ENCODE measurements at places on chromosomes 2 and 18. TPM values are rescaled to one million over a fixed set of nuclear protein-coding genes. Genes with fewer than 3 reads are reported as not detected.

GRCh38 chr18:54480616-54481015 lies 110.4 kb upstream of the DYNAP start:
- DNase-seq = no peak

GRCh38 chr2:159249990-159250715 lies 36.4 kb downstream of the WDSUB1 start:
- no peak for DNase-seq

DNA sequence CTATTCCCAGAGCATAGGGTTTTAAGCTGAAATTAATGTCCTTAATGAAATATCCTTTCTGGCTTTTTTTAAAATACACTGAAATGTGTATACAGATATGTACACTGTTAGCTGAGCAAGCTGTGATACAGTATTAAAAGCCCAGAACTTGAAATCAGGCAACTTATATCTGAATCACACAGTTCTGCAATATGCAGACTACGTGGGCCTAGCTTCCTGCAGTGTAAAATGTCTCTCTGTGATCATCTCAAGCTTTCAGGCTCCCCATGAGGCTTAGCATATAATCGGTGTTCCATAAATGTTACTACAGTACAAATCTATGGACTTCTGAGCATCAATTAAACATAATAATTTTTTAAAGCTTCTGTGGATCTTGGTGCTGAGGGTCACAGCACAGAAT lies 8.2 kb downstream of the FBXO15 start:
- DNase-seq = no peak

DNA sequence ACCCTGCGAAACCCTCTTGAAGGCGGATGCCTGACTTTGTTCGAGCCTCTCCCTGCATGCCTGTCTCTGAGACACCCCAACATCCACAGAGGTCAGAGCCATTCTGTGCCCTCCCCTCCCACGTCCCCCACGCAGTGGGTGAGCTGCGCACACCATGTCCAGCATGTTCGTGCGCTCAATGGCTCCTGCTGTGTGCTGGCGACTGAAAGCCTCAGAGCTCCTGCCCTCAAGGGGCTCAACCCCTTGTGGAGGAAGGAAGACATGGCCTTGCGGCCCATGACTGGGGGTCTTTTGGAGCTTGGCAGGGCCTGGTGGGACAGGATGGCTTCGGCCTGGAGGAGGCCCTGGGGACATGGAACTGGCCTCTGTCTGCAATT lies 45.7 kb downstream of the ANKMY1 start:
- peak; percentile 12 for DNase-seq

- no peak for DNase-seq
Measured at GRCh38 chr18:23077493-23078256, 57.6 kb upstream of the CABLES1 start.

DNA sequence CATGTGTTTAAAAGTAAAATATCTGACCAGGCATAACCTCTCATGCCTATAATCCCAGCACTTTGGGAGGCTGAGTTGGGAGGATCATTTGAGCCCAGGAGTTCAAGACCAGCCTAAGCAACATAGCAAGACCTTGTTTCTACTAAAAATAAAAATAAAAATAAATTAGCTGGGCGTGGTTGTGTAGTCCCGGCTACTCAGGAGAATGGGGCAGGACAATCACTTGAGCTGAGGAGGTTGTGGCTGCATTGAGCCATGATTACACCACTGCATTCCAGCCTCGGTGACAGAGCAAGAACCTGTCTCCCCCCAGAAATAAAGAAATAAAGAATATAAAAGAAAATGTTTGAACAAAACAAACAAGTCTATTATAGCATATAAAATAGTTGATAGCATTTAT lies 158.3 kb downstream of the ZBTB7C start:
- DNase-seq = no peak

DNA sequence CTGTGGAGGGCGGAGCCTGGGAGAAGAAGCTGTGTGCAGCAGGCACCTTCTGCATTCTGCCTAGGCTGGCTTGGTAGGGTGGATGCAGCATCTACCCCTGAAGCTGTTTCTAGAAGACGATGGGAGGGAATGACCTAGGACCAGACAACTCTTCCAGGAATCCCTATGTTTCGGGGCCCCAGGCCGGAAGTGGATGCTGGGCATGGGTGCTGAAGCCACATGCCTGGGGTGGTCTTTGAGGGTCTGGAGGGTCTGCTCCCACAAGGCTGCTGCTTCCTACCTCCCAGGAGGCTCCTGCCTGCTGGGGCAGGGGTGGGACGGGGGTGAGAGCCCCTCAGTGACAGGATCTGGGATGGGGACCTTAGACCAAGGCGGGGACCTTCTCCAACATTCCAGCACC lies 61.0 kb downstream of the CIB4 start:
- DNase-seq = no peak

- DNase-seq = no peak
Measured at GRCh38 chr2:102110171-102110570, 32.4 kb upstream of the IL1R1 start.

DNA sequence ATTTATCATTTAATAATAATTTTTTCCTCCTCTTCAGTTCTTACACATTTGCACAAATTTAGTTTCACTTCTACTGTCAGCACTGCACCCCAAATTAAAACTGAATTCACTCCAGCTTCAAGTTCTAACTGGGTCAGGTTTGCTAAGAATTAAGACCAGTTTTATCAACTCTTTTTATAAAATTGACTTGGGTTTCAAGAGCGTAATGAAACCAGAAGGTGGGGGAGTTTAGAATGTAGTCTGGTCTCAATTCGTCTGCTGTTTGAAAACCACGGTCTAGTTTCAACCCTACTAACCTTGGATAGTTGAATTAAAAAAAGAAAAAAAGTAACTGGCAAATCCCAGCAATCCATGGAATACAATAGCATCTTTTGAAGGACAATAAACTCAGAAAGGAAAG lies 14.3 kb upstream of the CTLA4 start:
- no peak for DNase-seq

DNA sequence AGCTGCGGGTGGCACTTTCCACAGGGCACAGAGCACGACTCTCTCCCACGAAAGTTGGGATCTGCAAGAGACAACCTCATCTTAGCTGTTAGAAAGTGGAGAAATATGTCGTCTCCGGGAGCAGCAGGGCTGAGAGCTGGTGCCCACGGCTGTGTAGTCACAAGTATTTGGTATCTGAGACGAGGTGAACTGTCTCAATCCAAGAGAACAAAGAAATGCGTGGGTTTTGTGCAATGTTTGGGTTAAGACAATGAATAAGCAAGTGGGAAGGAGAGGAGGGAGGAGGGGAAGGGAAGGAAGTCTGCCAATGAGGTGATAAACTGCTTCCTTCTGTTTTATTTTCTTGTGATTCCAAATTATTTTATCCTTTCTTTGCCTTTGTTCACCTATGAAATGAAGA lies 18.0 kb downstream of the DYTN start:
- DNase-seq = no peak

GRCh38 chr2:45011621-45012602 lies 2.7 kb upstream of the SIX2 start:
- DNase-seq = no peak

DNA sequence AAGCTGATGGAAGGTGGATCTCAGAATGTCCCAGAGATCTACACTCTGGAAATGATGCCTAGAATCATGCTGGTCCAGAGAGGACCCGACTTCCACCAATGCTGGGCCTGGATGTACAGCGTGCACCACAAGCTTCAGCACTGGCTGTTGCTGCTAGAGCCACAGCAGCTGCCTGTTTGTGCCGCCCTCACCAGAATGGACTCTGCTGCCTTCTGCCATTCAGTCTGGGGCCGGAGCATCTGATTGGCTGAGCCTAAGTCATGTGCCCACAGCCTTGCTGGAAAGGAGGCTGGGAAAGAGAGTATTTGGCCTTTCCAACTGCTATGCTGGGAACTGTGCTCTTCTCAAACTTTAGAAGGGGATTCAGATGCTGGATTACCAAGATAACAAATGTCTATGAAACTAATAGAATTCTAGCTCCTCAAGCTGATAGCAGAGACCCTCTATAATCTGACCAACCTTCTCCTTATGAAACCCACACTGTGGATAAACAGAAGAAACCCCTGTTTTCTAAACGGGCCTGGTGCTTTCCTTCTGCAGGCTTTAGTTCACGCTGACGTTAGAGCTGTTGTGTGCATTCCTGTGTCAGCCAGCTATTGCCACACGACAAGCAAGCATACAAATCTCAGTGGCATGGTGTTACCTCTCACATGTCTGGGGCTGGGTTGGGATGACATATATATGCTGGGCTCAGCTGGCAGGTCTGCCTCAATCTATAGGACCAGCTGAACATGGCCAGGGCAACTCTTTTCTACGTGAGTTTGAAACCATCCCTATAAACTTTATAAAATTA lies 4.1 kb upstream of the LOXHD1 start:
- no peak for DNase-seq

Gene NR4A2
- total RNA-seq = 3.8 TPM

Gene SCN9A
- total RNA-seq = 0.15 TPM

Gene ADGRF3
- total RNA-seq = 2.3 TPM

Gene PSMA8
- total RNA-seq = 0.60 TPM
